Foreskin fibroblast (primary cell): ENCODE measurements at places on chromosomes 6 and 20.

DNA sequence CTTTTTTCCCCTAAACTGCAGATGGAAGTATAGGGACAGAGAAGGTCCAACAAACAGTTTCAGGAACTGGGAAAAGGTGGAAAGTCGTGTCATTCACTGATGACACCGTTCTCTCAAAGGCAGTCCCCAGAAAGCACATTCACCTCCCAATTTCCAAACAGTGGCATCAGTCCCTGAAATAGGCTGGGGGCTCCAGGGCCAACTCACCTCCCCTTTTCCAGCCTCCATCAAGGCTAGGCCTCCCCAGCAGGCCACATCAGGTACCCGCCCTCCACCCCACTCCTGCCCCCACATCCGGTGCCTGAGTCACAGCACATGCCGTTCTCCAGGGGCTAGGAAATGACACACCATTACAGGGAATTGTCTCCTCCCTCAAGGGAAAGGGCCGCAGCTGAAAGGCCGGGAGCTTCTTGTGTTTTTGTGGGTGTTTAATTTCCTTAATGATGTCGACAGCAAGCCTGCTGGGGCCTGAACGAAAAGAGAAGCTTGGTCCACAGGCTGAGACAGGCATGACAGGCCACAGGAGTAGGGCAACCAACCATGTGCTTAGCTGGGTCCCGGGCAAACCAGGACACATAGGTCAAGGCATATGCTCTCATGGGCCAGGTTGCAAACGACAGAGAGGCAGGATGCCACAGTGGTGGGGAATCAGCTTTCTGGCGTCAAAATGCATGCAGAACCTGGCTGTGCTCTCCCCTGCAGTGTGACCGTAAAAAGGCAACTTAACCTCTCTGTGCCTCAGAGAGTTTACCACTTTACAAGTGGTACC lies 39.2 kb downstream of the ZMYND8 start:
- peak; percentile 100 for DNase-seq

GRCh38 chr20:32052778-32053362 lies 828 bp downstream of the HCK start:
- DNase-seq = no peak

DNA sequence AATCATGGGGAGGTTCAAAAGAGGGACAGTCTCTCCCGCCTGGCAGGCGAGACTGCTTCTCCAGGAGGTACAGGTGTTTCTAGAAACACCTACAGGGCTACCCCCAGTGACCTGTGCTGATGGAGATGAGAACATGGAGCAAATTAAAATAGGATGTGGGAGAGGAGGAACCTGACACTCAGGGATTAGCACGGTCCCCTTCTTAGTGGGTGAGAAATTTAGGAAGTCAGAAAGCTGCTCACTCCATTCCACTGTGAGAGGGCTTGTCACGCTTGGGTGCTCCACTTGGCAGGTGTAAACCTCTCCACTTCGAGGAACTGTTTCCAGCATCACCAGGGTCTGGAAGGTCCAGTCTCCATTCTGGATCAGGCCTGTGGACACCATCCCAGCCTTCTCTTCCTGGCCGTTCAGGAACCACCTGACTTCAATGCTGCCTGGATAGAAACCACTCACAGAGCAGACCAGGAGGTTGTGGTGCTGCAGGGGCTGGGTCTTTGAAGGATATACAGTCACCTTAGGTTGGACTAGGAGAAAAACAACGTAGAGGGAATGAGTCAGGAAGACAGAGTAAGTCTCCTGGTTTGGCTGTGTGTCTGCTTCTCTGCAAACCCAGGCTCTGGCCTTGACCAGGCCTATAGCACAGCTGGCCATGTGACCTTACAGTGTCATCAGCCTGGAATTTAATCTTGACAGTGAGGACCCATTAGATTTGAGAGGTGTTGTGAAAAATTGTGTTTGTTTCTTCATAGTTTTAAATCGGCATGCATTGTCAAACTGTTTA lies 8.1 kb downstream of the HLA-DRB1 start:
- DNase-seq = no peak

- peak; percentile 30 for DNase-seq
Observed at GRCh38 chr20:17749978-17750721, 50.4 kb downstream of the BANF2 start.

GRCh38 chr20:46468508-46468907 lies 44.9 kb downstream of the ZNF334 start:
- no peak for DNase-seq

DNA sequence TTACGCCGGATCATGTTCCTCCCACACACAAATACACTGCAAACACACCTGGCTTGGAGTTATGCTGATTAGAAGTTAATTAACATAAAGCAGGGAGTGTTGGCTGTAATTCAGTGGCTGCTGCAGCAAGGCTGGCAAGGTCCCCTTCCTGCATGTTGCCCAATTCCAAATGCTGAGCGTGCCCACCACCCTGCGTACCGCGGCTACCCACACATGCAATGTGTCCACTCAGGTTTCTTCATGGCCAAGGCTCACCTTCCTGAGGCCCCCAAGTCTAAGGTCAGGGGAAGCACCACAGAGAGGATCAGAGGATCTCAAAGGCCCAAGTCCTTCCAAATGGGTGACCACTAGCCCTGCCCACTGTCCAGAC lies 11.6 kb upstream of the PRND start:
- DNase-seq = no peak

GRCh38 chr20:20010639-20011500 lies 6.3 kb upstream of the NAA20 start:
- DNase-seq = peak; percentile 55

- DNase-seq = no peak
Observed at GRCh38 chr6:124768224-124768623, 194.0 kb upstream of the RNF217 start.

- peak; percentile 47 for DNase-seq
Observed at GRCh38 chr6:118744261-118744941, 93.0 kb upstream of the CEP85L start.

GRCh38 chr6:111478749-111479148 lies 4.3 kb downstream of the REV3L start:
- no peak for DNase-seq

- no peak for DNase-seq
Observed at GRCh38 chr20:11754451-11754850, 163.2 kb upstream of the BTBD3 start.

DNA sequence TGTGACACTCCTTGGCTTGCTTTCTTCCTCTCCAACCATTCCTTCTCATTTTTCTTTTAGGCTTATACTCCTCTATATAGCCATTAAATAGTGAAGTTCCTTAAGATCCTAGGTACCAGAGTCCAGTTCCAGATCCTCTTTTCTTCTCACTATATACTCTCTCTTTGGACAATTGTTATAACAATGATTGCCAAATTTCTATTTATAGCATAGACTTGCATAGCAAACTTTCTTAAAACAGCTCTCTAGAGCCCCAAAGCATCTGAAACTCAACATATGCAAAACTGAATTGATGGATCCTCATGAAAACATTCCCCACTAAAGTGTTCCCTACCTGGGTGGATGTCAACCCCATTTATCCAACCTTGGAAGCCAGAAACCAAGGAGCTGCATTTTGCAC lies 13.4 kb downstream of the PHIP start:
- no peak for DNase-seq

DNA sequence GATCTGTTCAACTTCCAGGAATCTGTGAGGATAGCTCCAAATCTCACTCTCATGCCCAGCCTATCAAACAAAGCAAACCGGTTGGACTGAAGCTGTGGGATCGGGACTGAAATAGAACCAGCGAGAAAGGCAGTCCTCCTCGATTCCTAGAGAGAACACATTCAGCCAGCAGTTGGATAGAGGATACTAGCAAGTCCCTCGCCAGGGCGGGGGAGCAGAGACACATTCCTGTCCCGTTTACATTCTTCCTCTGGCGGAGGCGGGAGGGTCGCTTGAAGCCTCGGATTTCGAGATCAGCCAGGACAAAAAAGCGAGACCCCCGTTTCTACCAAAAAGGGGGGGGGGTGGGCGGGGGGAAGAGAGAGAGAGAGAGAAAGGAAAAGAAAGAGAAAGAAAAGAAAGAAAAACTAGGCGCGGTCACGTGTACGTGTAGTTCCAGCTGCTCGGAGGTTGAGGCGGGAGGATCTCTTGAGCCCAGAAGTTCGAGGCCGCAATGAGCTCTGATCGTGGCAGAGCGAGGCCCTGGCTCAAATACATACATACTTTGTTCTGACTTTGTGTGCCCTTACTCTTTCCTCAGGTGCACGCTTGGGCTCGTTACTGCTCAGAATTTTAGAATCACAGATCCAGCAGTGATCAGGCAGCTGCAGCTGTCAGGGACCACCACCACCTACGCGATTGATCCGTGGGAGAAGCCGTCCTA lies 19.5 kb downstream of the ZNF311 start:
- peak; percentile 98 for DNase-seq

GRCh38 chr6:108161724-108162282 lies 4.0 kb upstream of the NR2E1 start:
- DNase-seq = no peak

DNA sequence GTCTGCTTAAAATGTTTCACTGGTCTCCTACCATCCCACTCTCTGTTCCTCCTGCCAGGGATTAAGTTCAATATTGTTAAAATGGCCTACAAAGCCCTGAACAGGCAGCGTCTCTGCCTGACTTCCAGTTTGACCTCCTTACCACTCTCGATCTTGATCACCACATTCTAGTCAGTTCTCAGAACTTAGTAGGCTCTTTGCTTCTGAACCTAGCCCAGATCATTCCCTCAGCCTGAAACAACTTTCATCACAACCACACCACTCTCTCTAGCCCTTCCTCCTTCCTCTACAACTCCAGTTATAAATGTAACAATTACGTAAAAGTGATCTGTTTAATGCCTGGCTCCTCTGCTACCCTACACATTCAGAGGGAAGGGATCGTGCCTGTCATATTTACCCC lies 53.3 kb downstream of the ATG5 start:
- no peak for DNase-seq

DNA sequence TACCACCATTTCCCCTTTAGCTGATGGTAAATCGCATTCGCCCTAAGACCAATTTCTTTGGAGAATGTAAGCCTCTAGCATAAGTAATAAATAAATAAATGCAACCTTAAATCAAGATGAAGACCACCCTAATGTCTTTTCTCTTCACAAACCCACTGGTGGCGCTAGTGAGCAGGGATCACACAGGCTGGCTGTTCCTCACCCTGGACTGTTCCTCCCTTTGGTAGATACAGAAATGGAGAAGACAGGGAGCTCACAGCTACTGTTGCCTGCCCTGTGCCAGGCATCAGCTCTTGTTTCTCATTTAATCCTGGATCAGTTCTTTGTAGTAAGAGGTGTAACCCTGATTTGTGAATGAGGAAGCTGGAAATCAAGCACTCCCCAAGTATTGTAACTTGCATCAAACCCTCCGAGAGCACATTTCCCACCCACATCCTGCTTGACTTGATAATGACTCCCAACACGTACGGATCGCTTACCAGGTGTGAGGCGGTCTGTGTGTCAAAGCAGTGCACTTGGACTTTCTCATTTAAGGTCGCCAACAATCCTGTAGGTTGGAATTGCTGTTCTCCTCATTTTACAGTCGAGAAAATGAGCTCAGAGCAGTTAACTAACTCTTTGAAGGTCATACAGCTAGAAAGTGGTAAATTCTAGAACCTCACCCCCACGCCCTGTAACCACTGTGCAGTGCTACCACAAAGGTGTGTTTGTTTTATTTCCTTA lies 236.1 kb downstream of the TSHZ2 start:
- DNase-seq = no peak

DNA sequence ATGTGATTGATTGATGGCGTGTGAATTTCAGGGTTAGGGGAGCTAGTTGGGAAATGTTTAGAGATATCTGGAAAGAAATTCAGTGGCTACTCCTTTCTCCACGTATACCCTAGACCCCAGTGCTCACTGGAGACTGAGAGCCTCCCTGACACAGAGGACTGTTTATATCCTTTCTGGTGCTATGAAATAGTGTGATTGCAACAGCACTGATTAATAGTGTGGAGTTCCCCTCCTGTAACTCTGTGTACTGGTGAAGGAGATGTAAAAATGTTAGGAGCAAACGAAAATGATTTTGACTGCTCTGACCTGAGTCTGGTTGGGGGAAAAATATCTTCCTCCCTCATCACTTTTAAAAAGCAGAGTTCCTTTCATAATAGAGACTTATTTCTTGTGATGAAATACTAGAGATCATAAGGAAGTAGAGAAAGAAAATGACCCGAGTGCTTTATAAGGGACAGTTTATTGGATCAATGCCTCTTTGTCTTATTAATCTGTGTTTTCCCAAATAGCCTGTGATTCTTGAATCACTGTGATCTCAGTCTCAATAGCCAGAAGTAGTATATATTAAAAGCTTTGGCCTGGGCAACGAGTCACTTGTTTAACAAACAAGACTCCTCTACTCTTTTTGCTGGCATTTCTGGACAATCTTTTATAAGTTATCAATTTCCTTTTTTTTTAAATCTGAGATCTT lies 92.3 kb downstream of the RNF182 start:
- no peak for DNase-seq

DNA sequence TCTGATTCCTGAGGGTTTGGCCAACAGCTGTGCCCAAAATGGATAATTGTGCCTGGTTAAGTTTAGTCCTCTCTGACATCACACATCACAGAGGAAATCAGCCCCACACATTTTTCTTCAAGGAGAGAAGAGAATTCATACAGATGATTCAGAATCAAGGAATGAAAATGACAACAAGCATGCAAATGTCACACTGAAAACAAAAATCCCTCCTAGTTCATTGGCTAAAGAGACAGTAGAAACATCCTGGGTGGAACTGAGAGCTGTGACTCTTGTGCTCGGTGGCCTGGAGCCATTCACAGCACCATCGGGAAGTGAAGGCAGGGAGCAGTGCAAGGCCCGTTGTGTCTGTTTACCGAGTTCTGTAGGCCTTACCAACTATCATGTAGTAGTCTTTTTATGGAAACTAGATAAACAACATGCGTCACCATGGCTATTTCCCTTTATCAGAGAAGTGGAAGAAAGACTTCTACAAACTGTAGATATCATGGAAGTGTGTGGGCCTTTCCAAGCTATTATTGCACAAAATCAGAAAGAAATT lies 81.7 kb upstream of the TENT5A start:
- peak; percentile 81 for DNase-seq

DNA sequence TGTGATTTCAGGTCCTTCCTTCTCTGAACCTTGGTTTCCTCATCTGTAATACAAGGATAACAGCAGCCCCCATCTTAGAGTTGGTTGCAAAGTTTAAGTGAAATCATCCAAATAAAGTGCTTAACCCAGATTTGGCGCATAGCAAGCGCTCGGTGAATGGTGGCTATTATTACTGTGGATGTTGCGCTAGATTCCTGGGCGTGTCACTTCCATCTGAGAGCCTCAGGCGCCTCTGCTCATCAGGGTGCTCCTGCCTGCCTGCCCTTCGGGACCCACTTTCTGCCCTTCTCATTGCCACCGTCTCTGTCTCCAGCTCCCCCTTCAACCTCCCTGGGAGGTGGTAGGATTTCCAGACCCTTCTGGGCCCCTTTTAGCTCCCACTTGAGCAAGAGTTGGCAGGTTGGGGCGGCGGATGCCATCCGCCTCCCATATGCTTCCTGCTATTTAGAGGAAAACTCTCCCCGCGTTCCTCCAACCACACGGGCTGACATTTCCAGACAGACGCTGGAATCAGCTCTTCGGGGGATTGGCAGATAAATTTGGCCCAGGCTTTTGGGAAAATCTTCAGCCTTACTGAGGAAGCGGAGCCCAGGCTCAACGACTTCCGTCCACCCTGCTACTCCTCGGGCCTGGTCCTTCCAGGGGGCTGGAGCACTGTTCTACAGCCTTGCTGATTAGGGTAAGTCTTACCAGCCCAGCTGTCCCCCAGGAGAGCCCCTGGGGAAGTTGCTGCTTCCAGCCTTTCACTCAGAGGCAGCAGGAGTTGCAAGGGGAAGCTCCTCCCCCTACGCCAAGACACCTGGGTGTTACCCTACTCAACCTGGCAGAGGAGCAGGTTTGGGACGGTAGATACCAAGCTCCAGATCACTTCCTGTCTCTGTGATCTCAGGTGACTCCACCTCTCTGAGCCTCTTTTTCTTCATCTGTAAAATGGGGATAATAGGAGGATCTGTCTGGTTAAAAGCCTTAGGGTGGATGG lies 71.5 kb downstream of the DLGAP4 start:
- no peak for DNase-seq
